Activated CD8-positive, alpha-beta memory T cell treated with anti-CD3 and anti-CD28 coated beads for 4 hours (primary cell): ENCODE measurements at places on chromosomes 16 and 17.

GRCh38 chr16:8594149-8594666 lies 3.9 kb upstream of the TMEM114 start:
- DNase-seq, result no peak

GRCh38 chr16:2664574-2664982 lies 17.7 kb upstream of the KCTD5 start:
- no peak for DNase-seq

GRCh38 chr17:48578616-48579470 lies 693 bp upstream of the HOXB4 start:
- DNase-seq, result no peak

- no peak for DNase-seq
These were observed 21.1 kb downstream of the CLUH start for GRCh38 chr17:2690165-2691068.

- no peak for DNase-seq
These were observed 26.9 kb downstream of the OR3A1 start for GRCh38 chr17:3271072-3271848.

GRCh38 chr16:10151718-10152117 lies 30.5 kb downstream of the GRIN2A start:
- DNase-seq, result no peak

DNA sequence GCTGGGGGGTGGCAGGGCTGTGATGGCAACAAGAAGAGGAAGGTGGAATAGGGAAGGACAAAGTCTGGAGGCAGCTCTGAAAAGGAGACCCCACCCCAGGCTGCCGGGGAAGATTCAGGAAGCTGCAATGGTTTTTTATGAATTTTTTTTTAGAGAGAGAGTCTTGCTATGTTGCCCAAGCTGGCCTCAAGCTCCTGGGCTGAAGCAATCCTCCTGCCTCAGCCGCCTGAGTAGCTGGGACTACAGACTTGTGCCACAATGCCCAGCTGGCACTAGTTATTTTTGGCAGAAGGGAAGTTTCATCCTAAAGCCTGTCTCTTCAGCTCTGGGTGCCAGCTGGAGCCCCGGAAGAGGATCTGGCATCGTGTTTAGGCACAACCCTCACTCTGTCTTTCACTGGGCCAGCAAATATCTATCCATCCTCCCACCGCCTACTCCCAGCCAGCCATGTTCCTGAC lies 1.3 kb upstream of the CES3 start:
- DNase-seq, result no peak

- DNase-seq, result no peak
These were observed 7.1 kb upstream of the NFATC3 start for GRCh38 chr16:68077866-68078700.

GRCh38 chr16:57131351-57131970 lies 39.1 kb downstream of the CPNE2 start:
- no peak for DNase-seq

- DNase-seq, result no peak
These were observed 2.2 kb downstream of the MAPK8IP3 start for GRCh38 chr16:1708083-1708767.

- no peak for DNase-seq
These were observed 425.1 kb downstream of the MAF start for GRCh38 chr16:79175286-79176057.

DNA sequence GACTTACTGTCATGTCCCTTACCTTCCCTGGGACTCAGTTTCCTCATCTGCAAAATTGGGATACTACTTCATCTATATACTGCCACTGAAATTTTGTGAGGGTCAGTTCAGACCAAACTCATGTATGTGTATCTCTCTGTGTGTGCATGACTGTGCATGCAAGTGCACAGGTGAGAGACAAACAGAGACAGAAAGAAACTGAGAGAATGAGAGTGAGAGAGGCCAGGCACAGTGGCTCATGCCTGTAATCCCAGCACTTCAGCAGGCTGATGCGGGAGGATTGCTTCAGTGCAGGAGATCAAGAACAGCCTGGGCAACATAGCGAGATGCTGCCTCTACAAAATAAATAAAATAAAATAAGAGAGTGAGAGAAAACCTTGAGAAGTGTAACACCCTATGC lies 32.1 kb upstream of the SLC6A2 start:
- no peak for DNase-seq

- no peak for DNase-seq
These were observed 858 bp upstream of the ASPSCR1 start for GRCh38 chr17:81976332-81977210.

DNA sequence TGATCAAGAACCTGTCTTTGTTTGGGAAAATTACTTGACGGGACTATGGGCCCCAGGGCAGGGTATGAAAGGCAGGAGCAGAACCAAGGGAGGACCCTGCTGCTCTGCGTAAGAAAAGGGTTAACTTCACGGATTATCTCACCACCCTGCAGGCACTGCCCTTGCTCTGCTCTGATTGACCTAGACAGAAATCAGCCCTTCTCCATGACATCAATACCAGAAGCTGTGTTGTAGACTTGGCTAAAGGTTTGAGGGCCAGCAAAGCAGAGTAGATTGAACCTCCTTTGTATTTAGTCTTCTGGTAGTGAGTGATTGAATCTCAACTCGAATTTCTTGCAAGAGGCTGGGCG lies 52.9 kb upstream of the ETV4 start:
- DNase-seq, result no peak

DNA sequence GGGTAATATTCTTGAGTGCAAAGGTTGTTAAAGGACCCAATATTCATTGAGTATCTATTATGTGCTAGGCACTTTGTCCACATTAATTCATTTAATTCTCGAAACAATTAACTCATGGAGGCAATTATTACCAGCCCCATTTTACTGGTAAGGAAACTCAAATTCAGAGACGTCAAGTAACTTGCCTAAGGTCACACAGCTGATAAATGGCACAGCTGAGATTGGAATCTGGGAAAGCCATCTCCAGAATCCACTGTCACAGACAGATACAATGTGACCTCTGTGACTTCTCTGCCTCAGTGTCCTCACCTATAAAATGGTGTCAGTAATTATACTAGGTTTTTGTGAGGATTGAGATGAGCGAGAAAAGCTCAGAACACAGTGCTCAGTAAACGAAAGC lies 320.8 kb upstream of the ZFHX3 start:
- DNase-seq, result no peak

GRCh38 chr16:68406458-68407152 lies 41.7 kb downstream of the SMPD3 start:
- DNase-seq, result no peak

GRCh38 chr16:13111747-13112146 lies 210.3 kb downstream of the SHISA9 start:
- no peak for DNase-seq

GRCh38 chr16:79595231-79595641 lies 5.3 kb downstream of the MAF start:
- DNase-seq, result no peak

DNA sequence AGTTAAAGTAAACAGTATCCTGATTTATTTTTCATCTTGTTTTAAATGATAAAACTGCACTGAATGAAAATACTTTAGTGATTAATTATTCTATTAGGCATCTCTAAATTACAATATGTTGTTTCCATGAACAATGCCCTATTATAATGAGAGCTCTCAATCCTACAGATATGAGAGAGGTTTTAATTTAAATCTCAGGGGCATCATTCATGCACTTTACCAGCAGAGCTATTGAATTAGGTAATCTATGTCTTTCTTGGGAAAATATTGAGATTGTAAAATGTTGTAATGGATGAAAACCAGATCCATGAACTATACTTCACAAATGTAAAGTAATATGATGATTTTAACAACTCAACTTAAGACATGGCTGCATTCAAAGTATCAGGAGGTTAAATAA lies 103.8 kb downstream of the ADAMTS18 start:
- no peak for DNase-seq

GRCh38 chr16:31455601-31456314 lies 3.5 kb upstream of the ARMC5 start:
- no peak for DNase-seq

DNA sequence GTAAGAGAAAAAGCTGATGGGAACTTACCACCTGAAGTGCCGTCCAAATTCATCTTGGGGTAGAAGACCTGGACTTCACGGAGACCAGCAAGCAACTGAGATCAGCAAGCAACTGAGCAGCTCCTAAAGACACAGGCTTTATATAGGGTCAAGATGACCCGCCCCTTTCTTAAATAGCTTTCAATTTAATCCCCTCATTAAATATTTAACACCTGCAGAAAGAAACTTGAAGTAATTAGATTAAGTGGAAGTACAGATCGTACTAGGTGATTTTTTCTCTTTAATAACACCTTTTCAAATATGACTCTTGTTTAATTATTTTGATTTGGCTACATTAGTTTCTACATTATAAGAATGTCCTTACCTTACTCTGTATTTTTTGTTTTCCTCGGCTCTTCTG lies at the start of gene CPHXL:
TSS of gene CPHXL (minus strand) at position 101 of the 400 bp plus-strand sequence. CDS start at position 53, 48 bp downstream.
- no peak for DNase-seq

DNA sequence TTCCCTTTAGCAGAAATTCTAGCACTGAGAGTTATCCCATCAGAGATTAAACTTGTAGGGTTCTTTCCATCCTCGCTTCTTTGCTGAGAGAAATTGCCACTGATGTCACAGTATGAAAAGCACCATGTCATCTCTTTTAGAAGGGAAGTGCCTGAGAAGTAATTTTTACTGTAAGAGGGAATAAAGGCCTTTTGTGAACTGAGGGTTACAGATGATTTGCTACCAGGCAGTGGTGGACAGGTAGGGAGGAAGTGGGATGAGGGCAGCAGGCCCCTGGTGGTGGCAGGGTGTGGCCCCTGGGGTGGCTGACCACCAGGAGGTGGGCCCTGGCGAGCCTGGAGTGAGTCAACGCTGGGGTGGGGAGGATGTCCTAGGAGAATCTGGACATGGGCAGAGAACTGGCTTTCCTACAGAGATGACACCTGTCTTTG lies 6.4 kb upstream of the MILR1 start:
- no peak for DNase-seq

GRCh38 chr16:58515871-58516767 lies 802 bp downstream of the SETD6 start:
- DNase-seq, result no peak

- DNase-seq, result peak; percentile 64
These were observed at the start of gene DBF4B for GRCh38 chr17:44708401-44709263. Gene DBF4B (plus strand): TSS chr17:44708665. CDS start chr17:44708821, 156 bp downstream.

GRCh38 chr16:741986-742629 lies 1.3 kb upstream of the CIAO3 start:
- DNase-seq, result no peak

GRCh38 chr17:17087424-17088015 lies 45.3 kb downstream of the MPRIP start:
- no peak for DNase-seq

- no peak for DNase-seq
These were observed 5.2 kb downstream of the ASGR1 start for GRCh38 chr17:7173687-7174602.

DNA sequence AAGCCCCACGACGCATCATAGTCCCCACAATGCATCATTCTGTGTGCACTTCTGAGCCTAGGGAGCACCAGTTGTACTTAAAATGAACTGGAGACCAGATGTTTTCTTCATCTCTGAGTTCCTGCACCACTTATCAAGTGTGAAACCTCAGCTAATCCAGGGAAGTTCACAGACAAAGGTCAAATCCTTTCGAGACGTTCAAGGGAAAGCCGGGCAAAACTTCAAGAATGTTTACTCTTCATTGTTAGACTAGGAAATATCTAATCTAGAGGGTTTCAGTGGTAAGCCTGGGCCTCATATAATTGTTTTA lies 4.6 kb upstream of the PMP22 start:
- no peak for DNase-seq

- no peak for DNase-seq
These were observed 7.7 kb downstream of the IRX6 start for GRCh38 chr16:55331648-55332185.
